ENCODE measurements at places on chromosomes 2 and 18.

DNA sequence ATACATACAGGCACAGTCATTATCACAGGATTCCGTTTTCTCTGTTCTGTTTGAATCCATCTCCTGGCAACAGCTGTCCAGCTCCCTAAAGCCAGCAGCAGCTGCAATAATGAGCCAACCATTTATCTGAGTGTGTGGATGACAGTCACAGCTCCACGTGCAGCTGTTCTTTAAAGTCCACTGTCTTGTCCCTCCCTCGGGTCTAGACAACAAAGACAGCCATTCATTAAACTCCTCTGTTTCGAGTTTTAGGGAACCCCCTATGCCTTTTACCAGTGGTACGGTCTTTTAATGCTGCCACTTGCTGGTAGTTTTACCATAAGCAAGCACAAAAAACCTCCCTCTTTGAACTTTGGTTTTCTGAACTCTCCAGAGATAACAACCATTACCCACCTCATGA, 16.0 kb upstream of the MSGN1 start:
- DNase-seq: no peak

DNA sequence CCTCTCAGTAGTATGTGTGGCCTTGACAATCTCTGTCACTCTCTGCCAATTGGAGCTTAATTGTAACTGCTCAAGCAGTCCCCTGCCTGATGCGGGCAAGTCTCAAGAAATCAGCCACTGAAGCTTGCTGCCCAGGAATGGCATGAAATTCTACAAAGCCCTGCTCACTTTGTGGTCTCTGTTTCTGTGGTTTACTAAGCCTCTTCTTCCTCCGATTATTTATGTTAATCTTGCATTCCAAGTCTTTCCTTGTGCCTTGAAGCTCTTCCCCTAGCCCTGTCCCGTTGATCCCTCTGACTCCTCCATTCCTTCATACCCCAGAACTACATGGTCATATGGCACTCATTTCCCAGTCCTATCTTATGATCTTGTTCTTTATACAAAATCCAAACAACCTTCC, 489.3 kb upstream of the CHST9 start:
- no peak for DNase-seq

- no peak for DNase-seq
Measured at GRCh38 chr2:31414601-31415241, at the start of gene XDH. Gene XDH (minus strand): TSS chr2:31414742. CDS start chr2:31414666, 76 bp downstream.

- DNase-seq: no peak
Measured at GRCh38 chr2:237660381-237660900, 33.1 kb downstream of the LRRFIP1 start.

- DNase-seq: no peak
Measured at GRCh38 chr2:190835303-190835930, 45.2 kb upstream of the GLS start.

DNA sequence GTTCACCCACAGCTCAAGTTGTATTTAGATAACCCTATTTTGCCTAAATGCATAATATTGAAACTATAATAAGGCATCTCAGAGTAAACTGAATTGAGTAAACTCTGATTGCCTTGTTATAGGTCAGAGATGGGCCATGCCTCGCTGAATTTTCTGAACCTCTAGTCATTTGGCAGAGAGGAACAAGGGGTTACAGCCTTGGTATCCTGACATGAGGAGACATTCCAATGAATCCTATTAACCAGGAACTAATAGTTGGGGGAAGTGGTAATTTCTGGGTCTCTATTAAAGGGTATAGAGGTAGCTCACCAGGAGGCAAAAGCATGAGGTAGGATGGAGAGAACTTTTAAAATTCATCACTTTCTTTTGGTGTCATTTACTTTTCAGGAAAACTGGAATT, 227.4 kb upstream of the CHST9 start:
- DNase-seq: no peak

- DNase-seq: no peak
Measured at GRCh38 chr2:144154205-144154604, 365.7 kb downstream of the ZEB2 start.

Measured in neuronal stem cell (in vitro differentiated cells).